ENCODE measurements at places on chromosomes 5 and 9.

- no peak for DNase-seq
These were observed 91.0 kb upstream of the C9orf72 start for GRCh38 chr9:27664121-27664779.

GRCh38 chr5:84113246-84114105 lies 271.2 kb downstream of the EDIL3 start:
- no peak for DNase-seq

DNA sequence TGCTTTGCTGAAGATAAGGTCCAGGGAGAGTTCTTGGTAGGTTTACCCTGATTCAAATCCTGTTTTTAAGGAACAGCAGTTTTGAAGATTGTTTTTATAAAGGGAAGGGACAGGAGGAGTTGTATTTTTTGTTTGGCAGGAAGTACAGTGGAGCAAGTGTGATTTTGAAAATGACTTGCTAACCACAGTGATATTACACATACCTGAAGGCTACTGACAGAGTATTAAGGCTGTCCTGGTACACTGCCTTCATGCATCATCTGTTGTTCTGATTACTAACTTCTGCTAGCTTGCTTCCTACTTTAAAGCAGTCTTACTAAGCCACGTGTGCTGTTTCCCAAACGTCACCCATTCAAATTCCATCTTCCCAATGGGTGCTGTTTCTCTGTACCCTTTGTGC lies 559.5 kb upstream of the SGCD start:
- no peak for DNase-seq

- DNase-seq = no peak
These were observed 1.4 kb downstream of the CHSY3 start for GRCh38 chr5:129905473-129906176.

DNA sequence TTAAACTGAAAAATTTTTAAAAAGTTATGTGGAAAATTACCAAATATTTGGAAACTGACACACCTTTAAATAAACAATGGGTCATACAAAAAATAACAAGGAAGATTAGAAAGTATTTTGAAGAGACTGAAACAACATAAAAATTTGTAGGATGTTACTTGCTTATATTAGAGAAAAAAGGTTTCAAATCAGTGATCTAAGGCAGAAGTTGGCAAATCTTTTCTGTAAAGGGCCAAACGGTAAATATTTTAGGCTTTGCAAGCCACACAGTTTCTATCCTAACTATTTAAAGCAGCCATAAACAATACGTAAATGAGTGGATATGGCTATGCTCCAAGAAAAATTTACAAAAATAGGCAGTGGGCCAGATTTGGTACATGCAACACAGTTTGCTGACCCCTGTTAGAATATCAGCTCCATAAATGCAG lies 81.3 kb downstream of the OXCT1 start:
- DNase-seq = no peak

Data from stimulated activated CD4-positive, alpha-beta T cell treated with anti-CD3 and anti-CD28 coated beads, Interleukin-4, amount 100 ng/mL, for 48 hours (primary cell).